ENCODE measurements at places on chromosomes 7 and 10. TPM values are rescaled to one million over a fixed set of nuclear protein-coding genes. Genes with fewer than 3 reads are reported as not detected.

Gene COL28A1
- under 0.01 TPM for total RNA-seq

Gene FRA10AC1
- total RNA-seq: 4.2 TPM

Gene SLC13A1
- not detected for total RNA-seq

Gene TES
- 102 TPM for total RNA-seq

Gene ANKRD1
- total RNA-seq: 169 TPM

Gene KCNMA1
- 20.7 TPM for total RNA-seq

Gene NCF1
- total RNA-seq: not detected

Gene PLPP4
- 15.0 TPM for total RNA-seq

Gene PIP4K2A
- total RNA-seq: 38.6 TPM

Gene ACTL6B
- total RNA-seq: not detected

Gene VSTM4
- total RNA-seq: 0.77 TPM

Gene AGMO
- total RNA-seq: 6.2 TPM

Gene UCMA
- total RNA-seq: not detected

Gene CPA2
- not detected for total RNA-seq

Gene CDNF
- 1.2 TPM for total RNA-seq

Gene NEURL1
- under 0.01 TPM for total RNA-seq

Gene BAIAP2L1
- 3.1 TPM for total RNA-seq

Gene ARPC1A
- total RNA-seq: 379 TPM

Gene GTF2IRD2
- total RNA-seq: 1.3 TPM

Gene TAS2R41
- total RNA-seq: not detected

Gene TIAL1
- total RNA-seq: 23.1 TPM

Gene TBX20
- 11.5 TPM for total RNA-seq

Gene C7orf57
- not detected for total RNA-seq

Gene PNLIPRP1
- not detected for total RNA-seq

Gene TSPAN12
- 5.9 TPM for total RNA-seq

Gene FAM13C
- 3.9 TPM for total RNA-seq

Gene KRIT1
- 30.3 TPM for total RNA-seq

Gene ANKMY2
- 25.5 TPM for total RNA-seq

Gene NRCAM
- total RNA-seq: 2.3 TPM

Gene PBLD
- total RNA-seq: 7.3 TPM

Gene PFKFB3
- 38.5 TPM for total RNA-seq

Gene TCAF2
- total RNA-seq: 6.5 TPM

Gene LIPK
- not detected for total RNA-seq

Gene TAS2R16
- total RNA-seq: not detected

Gene STOX1
- total RNA-seq: under 0.01 TPM

Gene NPSR1
- total RNA-seq: not detected

Gene CABCOCO1
- total RNA-seq: not detected

Gene BTBD16
- total RNA-seq: under 0.01 TPM

Gene UNCX
- not detected for total RNA-seq

Gene ADRA2A
- under 0.01 TPM for total RNA-seq
